HCT116 (cell line): ENCODE measurements at places on chromosomes 11 and 22. TPM values are rescaled to one million over a fixed set of nuclear protein-coding genes. Genes with fewer than 3 reads are reported as not detected.

The RBMXL2 gene
- 0.12 TPM for total RNA-seq

The PACSIN3 gene
- 63.1 TPM for total RNA-seq

DNA sequence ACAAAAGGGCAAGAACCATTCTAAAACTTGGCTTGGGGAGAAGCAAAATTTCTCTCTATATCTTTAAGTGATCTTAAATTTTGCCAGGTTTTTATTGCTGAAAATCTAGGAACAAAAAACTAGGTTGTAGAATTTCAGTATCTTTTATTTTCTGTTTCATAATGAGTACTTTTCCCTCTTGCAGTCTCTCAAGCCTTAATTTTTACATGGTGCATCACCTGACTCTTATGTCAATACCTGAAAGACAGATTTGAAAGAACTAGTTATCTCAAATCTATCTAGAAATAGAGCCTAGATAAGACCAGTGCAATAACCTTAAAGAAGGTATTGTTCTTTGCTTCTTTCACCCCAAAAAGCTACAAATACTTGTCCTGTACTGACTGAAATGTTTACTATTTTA lies 122.1 kb downstream of the TRIM44 start:
- no peaks in the 10 kb centered on the region for H3K36me3 ChIP-seq
- H3K27me3 ChIP-seq = no peaks in the 10 kb centered on the region
- H3K27ac ChIP-seq = no peak overlapping the region
- no peak overlapping the region for H3K4me3 ChIP-seq
- DNase-seq = no peak

DNA sequence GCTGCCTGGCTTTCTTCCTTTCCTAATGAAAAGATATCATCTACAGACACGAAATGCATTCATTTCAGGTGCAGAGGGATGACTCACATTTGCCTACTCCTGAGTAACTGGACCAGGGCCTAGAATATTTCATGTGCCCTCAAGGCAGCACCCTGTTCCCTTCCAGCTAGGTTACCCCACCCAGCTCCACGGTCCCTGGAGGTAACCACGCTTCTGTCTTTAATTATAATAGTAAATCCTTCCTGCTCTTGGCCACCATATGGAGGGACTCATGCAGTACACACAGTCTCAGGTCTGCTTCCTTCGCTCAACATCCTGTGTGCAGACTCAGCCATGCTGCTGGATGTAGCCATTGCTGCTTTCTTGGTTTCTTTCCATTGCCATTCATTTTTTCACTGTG lies 22.3 kb downstream of the DHCR7 start:
- no peak overlapping the region for H3K27ac ChIP-seq
- H3K27me3 ChIP-seq = no peaks in the 10 kb centered on the region
- DNase-seq = no peak
- H3K36me3 ChIP-seq = no peaks in the 10 kb centered on the region

DNA sequence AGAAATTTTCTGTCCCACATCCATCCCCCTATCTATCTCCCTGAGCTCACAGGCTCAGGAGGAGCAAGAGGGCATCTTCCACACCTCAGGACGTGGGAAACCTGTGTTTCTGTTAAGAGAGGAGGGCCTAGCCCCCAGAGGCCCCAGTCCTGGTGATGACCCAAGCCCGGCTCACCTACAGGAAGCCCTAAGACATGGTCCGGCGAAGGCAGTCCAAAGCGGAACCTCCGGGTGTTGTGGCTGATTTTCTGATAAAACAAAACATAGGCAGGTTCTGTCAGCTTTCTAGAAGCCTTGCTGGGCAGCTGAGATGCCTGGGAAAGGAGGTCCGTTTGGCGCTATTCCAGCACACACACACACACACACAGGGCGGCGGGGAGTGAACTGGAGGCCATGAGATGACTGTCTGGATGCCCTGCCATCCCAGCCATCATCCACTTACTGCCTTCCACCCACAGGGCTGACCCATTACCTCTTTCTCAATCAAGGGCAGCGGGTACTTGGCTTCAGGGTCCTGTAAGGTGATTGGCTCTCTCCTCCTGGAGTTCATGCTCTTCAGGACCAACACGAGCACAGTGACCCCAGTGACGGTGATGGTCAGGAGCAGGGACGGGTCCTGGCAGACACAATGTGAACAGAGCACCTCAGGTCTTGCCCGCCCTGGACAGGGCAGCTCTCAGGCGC lies 882 bp downstream of the CYB5R2 start:
- H3K27me3 ChIP-seq = peaks cover 10% of the 10 kb centered on the region; the same call in 1 of the 2 replicates
- H3K27ac ChIP-seq = peak overlapping the region; percentile 25; the same call in 1 of the 2 replicates
- H3K36me3 ChIP-seq = no peaks in the 10 kb centered on the region
- no peak for DNase-seq
- peaks cover 29% of the 10 kb centered on the region for H3K4me1 ChIP-seq

DNA sequence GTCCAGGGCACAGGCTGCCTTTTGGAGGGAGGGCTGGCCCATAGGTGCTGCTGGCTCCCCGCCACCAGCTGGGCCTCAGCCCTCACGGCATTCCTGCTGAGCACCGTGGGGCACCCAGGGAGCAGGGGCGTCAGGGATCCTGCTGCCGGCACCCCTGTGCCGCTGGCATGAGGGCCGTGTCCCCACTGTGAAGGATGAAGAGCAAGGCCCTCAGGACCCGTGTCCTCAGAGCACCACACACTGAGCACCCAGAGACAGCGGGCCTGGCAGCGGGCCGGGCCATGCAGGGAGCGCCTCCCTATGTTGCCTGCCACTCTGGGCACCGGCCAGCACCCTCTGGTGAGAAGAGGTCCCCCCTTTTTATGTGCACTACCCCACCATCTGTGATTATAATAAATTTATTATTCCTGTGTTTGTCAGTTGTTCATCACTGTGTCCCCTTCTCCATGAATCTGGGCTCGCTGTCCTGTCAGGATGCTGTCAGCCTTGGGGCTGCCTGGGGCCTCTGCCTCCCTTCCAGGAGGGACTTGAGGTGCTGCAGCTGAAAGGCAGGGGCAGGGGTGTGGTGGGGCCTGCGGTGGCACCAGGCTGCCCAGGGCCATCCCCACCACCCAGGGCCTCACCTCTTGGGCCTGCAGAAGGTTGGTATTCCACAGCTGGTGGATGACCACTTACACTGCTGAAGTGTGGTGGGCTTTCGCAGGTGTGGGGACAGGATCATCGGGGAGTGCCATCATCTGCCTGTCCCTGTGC lies 80.0 kb downstream of the MED15 start:
- DNase-seq = no peak
- H3K27me3 ChIP-seq = no peaks in the 10 kb centered on the region
- no peaks in the 10 kb centered on the region; the same call in 1 of the 2 replicates for H3K4me1 ChIP-seq
- H3K36me3 ChIP-seq = peaks cover 18% of the 10 kb centered on the region

GRCh38 chr22:33908171-33909074 lies 11.9 kb downstream of the LARGE1 start:
- no peak for DNase-seq
- H3K36me3 ChIP-seq = no peaks in the 10 kb centered on the region
- H3K27ac ChIP-seq = no peak overlapping the region
- no peaks in the 10 kb centered on the region for H3K4me1 ChIP-seq
